ENCODE measurements at places on chromosomes 5 and 9. TPM values are rescaled to one million over a fixed set of nuclear protein-coding genes. Genes with fewer than 3 reads are reported as not detected.

GRCh38 chr9:32524892-32525708 is 896 bp downstream of the RIGI start:
- DNase-seq = no peak

- no peak for DNase-seq
Observed at GRCh38 chr9:16417161-16417560, 453.3 kb downstream of the BNC2 start.

- DNase-seq = no peak
Observed at GRCh38 chr5:146034127-146034526, 71.2 kb downstream of the PLAC8L1 start.

- DNase-seq = no peak
Observed at GRCh38 chr5:105030153-105030552, 1467.6 kb upstream of the NUDT12 start.

- DNase-seq = no peak
Observed at GRCh38 chr9:124239249-124240073, 18.3 kb upstream of the NEK6 start.

GRCh38 chr5:39986614-39987013 is 561.8 kb upstream of the DAB2 start:
- no peak for DNase-seq

- DNase-seq = no peak
Observed at GRCh38 chr5:84202136-84202535, 182.5 kb downstream of the EDIL3 start.

DNA sequence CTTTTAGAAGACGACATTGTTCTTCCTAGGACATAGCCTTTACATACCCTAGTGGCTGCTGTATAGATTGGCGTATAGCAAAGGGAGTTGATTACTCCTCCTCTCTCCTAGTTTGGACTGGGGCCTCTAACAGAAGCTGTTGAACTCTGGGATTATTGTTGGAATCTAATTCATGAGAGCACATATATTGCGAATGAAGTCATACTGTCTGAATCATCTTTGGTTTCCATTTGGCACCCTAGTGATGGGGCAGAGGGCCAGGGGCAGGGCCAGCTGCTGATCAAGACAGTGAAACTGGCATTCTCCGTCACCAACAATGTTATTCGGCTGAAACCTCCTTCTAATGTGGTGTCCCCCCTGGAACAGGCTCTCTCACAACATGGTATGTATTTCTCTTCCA is 40.3 kb downstream of the NUP188 start:
- peak; percentile 17 for DNase-seq

- no peak for DNase-seq
Observed at GRCh38 chr9:108080285-108080684, 590.7 kb upstream of the KLF4 start.

DNA sequence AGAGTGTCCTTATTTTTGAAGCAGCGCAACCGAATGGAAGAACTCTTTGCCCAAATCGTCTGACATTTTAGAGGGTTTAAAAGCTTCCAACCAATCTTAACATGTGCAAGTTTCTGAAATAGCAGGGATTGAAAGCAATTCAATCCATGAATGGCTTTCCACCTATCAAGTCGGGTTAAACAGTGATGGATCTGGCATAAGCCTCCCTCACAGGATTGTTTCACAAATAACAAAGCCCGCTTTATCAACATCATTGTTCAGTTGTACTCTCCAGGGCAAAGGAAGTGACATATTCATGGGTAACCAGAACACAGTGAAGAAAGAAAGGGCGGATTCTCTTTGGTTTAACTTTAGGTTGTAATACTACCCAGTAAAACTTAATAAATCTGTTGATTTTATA is 497.3 kb downstream of the MTRR start:
- DNase-seq = no peak

DNA sequence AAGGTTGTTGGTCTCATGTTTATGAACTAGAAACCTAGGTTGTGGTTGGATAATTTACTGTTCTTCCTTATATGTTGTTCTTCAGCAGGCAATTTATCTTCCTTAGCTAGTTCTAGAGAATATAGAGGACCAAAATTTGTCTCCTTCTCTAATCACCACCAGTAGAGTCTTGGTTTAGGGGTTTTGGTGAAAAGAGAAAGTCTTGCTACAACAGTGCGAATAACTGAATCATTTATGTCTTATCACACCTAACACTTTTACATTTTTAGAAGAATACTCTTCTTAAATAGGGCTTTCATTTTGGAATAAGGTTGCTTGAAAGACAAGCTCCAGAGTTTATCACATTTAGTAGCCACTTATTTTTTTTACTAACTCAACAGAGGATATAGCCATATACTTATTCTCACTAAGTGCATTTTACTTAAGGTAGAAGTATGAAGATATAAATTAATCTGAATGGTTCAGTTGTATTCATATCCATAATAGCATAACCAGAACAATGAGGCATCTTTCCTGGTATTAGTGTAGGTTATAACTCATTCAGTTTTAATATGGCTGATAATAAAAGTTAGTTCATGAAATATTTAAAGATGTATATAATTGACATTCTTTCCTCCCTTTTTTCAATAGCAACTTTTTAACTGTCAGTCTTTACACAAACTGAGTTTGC is 67.9 kb downstream of the ERBIN start:
- no peak for DNase-seq

DNA sequence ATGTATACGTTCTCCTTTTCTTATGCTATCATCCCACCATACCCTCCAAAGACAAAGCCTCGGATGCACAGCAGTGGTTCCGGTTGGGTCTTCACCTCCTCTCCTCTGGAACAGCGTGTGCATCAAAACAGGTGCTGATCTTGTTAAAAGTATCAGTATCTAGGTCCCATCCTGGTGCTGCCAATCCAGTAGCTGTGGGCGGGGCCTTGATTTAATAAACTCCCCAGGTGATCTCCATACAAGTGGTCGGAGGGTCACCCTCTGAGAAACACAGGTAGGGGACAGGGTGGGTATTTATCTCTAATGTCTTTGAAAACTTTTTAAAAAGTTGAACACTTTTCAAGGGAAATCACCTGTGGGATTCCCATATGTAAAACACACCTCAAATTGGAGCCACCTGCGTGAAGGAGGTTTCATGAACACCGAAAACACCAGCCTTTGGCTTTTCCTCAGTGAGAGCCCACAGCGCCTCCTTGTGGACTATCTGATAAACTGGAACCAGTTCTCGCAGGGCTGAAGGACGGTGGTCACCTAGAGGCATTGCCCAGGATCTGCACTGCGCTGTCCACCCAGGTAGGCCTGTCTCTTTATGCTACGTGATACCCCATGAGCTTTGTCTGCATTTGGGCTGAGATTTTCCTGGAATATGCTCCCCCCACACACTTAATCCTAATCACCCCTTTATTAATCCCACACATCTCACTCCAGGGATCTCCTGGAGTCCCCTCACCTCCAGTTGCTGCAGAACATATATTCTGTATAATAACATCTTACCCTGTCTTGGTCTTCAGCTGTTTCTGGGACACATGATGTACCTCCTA is 80.5 kb upstream of the EPB41L4B start:
- DNase-seq = no peak

DNA sequence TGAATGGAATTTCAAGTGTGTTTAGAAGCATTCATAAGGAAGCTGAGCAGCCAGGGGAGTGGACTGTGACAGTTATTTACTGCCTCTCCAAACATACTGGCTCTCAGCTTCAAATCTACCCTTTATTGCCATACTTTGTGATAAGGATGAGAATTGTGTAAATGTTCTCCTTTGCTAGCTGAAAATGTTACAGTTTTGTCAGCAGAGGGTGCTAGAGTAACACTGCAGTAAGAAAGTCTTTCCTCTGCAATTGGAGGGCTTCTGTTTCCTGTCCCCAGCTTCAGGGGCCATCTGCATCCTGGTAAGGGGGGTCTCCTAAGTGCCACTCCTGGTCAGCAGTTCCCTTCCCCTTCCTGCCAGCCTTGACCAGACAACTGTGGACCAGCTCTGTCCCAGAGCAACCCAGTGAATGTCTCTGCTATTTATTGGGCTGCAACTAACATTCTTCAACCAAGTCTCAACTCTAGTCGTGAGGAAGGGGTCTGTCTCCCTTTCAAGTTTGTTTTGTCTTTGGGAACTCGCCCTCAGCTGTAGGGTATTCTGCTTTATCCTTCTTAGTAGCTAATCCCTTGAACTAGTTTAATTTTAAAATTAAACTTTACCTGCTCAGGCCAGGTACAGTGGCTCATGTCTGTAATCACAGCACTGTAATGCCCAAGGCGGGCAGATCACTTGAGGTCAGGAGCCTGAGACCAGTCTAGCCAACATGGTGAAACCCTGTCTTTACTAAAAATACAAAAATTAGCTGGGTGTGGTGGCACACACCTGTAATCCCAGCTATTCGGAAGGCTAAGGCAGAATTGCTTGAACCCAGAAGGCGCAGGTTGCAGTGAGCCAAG is 45.3 kb downstream of the RAPGEF6 start:
- DNase-seq = peak; percentile 20

GRCh38 chr5:155827949-155828348 is 499.0 kb upstream of the SGCD start:
- no peak for DNase-seq

GRCh38 chr9:91433180-91433579 is 9.5 kb upstream of the NFIL3 start:
- DNase-seq = no peak

DNA sequence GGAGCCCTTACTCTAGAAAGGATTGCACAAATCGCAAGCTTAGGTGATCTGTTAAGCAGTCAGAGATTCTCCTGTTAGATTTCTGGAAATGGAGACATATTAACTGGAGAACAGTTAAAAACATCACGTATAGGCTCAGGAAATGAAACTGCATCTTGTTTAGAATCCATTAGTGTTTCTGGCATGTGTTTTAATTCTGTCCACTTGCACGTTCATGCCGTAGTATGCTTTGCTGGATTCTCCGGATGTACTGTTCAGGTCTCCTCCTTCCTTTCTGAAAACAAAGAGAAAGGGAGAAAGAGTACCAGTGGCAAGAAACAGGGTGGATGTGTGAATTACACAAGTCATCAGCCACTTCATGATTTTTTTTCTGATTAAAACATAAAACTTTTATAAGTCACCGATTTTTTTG is 2.5 kb upstream of the RGMB start:
- DNase-seq = no peak

DNA sequence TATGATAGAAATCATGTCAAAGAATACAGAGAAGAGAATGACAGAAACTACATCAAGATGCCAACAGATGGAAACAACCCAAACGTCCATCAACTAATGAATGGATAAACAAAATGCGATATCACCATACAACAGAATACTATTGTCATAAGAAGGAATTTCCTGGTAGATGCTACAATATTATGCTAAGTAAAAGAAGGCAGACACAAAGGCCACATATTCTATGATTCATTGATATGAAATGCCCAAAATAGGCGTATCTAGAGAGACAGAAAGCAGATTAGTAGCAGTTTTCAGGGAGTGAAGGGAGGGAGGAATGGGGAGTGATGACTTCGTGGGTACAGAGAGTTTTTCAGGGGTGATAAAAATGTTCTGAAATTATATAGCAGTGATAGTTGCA is 58.3 kb upstream of the AKNA start:
- peak; percentile 49 for DNase-seq

GRCh38 chr5:112584781-112585180 is 152.9 kb upstream of the APC start:
- DNase-seq = no peak

DNA sequence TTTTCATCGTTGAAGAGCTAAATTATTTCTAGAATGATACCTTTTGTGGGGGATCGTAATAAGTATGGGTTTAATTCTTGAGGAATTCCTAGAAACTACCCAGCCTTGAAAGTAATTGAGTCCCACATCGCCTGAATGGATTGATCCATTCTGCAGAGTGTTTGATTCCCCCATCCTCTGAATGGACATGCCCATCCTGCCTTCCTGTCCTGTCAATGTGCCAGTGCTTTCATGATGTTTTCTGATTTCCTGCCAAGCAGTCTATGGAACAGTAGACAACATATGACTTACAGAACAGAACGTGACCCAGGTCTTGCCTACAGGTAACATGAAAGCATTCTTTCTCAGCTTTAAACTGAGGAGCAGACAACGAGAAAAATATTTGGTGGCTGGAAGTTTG is 319.2 kb downstream of the DRD1 start:
- no peak for DNase-seq

DNA sequence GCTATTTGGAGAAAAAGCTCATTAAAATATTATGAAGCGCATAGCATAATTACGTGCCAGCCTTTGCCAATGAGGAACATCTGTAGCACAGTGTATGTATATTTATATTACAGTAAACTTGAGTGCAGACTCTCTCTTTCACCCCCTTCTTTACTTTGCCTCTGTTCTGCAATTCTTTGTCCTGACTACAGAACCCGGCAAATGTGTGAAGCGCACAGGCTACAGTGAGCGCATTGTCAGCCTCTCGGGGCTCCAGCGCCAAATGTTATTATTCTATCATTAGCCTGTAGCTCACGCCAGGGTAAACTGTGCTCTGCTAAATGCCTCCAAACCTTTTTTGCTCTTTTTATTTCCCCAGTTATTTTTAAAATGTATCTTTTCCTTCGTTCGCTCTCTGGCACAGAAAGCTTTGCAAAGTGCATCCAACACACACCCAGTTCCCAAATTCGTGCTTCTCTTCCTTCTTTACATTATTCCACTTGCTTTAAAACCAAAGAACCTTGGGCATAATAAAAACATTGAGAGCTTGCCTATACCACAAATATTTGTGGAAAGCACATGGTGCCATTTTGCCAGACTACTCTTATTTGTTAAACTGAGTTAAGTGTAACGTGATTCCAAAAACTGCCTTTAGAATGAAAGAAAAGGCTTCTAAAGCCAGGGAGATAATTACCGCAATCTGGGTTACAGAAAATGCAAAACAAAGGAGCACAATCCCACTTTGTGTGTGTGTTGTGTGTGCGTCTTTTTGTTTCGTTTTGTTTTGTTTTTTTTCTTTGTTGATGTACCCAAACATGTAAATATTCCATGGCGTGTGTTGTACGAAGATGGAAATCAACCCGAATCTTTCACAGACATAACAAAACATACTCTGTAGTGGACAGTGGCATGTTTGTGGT is 164.1 kb upstream of the MPDZ start:
- DNase-seq = no peak

GRCh38 chr9:80602291-80602690 is 1030.5 kb downstream of the TLE4 start:
- no peak for DNase-seq

DNA sequence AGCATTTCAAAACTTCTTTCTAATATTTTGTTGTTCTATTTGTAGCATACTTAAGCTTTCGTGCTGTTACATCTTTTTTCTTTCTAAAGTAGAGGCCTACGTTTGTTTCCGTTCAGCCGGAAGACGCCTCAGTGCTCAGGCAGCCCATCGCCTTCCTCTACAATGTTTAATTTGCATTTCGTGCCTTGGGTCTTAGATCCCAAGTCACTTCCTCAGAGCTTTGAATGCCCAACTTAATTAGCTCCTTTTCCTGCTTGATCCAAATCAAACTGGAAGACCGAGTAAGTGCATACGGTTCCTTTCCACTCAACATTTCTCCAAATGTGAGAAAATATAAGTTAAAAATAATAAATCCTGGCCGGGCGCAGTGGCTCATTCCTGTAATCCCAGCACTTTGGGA is 43.2 kb downstream of the MRPL36 start:
- DNase-seq = no peak

Gene CARD9
- total RNA-seq = 0.59 TPM

Gene CBY3
- total RNA-seq = 0.26 TPM

Gene GPR150
- 0.20 TPM for total RNA-seq

Gene ZDHHC11B
- not detected for total RNA-seq

Gene IFNA17
- not detected for total RNA-seq

Gene SLC45A2
- 0.13 TPM for total RNA-seq
